ENCODE measurements at places on chromosomes 16 and 17.

- no peak for DNase-seq
Observed at GRCh38 chr17:77231076-77231871, 90.5 kb downstream of the SEC14L1 start.

- no peak for DNase-seq
Observed at GRCh38 chr16:2856061-2856670, 1.8 kb downstream of the PRSS22 start.

DNA sequence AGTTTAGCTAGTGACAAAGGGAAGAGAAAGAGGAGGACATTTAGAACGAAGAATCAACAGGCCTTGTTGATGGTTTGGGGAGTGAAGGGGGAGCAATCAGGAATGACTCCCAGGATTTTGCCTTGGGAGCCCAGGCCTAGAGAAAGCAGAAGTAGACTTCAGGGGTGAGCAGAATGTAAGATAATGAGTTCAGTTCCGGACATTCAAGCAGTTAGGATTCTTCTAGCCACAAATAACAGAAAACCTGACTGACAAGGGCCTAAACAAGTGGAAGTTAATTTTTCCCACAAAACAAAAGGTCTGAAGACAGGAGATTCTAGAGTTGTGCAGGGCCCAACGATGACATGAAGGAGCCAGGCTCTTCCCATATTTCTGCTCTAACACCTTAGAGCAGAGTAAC, 45.9 kb downstream of the SKAP1 start:
- no peak for DNase-seq

DNA sequence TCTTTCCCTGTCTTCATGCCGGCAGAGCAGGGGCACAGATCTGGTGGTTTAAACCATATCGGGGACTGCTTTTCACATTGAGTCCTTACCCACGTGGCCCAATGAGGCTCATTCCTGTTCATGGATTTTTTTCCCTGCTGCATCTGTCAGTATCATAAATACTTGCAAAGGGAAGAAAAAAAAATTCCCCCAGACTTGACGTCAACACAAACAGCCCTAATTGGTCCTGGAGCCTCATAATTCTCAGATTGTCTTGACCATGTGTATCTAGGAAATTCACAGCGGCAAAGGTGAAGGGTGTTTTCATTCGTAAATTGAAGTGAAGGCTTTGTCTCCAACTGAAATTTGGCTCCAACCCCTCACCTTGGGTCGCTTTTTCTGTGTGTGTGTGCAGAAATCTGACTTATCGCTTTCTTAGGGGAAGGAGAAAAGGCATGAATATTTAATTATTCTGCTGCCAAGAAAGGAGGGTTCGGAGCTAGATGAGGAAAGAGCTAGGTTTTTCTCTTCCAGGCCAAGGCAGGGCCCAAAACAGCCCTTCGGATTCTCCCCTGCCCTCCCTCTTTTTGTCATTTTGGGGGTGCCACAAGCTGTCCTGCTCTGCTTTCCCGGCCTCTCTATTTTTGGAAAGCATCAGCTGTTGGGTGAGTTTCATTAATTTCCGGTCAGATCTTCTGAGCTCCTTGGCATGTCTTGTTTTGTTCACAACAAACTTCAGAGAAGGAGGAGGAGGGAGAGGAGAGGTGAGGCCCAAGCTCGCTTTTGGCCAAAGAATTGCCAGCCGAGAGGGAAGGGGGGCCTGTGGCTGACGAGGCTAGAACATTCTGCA, 17.8 kb upstream of the CIBAR2 start:
- no peak for DNase-seq

- peak; percentile 88 for DNase-seq
Observed at GRCh38 chr17:40647624-40648383, at the start of gene SMARCE1. Gene SMARCE1 (minus strand): TSS chr17:40647818. CDS start chr17:40645802, 2,016 bp downstream.

GRCh38 chr17:79572136-79572925, 38.5 kb downstream of the RBFOX3 start:
- DNase-seq, result peak; percentile 64

DNA sequence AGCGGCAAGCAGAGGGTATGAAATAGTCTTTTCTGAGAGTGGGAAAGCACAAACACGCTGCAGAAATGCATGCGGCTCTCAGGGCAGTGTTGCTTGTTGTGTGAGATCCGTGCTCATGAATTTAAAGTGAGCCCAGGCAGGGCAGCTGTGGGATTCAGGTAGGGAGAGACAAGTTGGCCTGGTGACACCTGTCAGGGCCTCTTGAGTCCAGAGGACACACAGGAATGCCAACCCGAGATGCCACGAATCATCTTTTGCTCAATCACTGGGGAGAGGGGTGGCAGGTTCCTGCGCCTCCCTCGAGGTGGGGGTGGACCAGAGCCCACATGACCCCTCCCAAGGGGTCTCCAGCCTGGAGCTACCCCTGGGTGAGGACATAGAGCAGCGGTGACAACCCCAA, 211.9 kb downstream of the GSG1L start:
- DNase-seq, result no peak

DNA sequence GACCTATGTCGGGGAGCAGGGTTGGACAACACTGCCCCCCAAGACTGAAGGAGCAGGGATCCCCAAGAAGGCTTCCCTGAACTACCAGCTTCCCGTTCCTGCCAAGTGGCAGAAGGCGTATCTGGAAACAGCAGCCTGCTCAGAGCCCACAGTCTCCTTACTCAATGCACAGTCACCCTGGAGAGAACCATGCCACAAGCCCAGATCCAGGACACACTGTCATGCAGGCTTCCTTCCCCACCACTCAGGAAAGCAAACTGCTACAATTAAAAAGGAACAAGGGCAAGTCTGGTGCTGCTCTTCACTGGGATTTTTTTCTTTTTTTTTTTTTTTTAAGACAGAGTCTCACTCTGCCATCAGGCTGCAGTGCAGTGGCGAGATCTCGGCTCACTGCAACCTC, 8.2 kb downstream of the WDR45B start:
- DNase-seq, result no peak

DNA sequence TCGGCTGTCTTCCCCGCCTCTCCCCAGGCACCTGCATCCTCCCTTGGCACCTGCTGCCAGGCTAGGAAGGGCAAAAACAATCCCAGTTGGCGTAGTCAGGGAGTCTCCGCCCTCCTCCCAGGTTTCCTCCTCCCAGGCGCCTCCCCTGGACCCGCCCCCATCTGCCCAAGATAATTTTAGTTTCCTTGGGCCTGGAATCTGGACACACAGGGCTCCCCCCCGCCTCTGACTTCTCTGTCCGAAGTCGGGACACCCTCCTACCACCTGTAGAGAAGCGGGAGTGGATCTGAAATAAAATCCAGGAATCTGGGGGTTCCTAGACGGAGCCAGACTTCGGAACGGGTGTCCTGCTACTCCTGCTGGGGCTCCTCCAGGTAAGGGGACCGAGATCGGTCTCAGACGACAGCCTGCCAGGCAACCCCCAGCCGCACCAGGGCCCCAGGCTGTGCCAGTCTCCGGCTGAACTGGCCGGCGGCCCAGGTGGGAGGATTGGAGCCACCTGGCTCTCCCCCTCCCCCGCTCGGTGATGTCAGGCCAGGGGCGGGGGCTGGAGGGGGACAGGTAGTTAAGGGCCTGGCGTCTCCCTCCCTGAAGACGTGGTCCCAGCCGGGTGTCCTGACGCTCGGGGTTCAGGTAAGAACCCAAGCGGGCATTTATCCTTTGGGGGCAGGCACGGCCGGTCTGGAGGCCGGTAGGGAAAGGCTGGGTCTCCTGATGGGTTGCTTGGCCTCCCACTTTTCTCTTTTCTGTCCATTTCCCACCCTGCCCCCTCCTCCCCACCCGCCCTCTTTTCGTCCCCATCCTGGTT, at the start of gene GRB7:
Gene GRB7 (plus strand): TSS at position 179 of the 808 bp plus-strand sequence. CDS start 4,364 bp downstream, outside the sequence.
- DNase-seq, result peak; percentile 78

- no peak for DNase-seq
Observed at GRCh38 chr16:69703638-69704037, 22.7 kb downstream of the NQO1 start.

DNA sequence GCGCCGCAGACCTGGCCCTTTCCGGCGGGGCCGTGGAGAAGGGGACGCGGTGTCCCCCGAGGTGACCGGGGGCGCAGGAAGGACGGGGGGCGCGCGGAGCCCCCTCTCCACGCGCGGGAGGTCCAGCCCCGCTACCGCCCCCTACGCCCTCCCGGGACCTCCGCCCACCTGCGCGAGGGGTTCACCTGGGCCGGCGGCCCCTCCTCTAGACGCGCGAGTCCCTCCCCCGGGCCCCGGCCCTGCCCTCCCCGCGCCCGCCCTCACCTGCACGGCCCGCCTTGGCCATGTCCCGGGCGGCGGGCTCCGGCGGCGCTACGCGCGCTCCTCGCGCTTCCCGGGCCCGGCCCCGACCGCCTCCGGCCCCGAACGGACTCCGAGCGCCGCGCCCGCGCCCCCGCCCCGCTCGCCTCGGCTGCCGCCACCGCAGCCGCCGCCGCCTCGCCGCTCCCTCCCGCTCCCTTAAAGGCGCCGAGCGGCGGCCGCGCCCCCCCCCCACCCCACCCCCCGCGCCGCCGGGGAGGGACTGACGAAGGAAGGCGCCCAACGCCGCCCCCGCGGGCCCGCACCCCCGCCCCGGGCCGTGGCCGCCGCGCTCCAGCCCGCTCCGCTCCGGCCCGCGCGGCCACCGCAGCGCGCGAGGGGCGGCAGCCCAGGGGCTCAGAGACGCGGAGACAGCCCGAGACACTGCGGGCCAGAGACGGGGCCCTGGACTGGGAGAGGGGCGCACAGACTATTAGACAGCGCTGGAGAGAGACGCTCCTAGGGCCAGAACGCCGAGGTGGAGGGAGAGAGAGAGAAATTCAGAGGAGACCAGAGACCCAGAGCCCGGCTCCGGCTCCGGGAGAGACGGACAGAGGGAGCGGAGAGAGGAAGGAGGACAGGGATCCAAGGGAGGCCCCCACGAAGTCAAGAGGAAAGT, at the start of gene PITPNM3:
Gene PITPNM3 (minus strand): TSS at position 435 of the 919 bp plus-strand sequence. CDS start 149 bp downstream, at position 286.
- peak; percentile 51 for DNase-seq

DNA sequence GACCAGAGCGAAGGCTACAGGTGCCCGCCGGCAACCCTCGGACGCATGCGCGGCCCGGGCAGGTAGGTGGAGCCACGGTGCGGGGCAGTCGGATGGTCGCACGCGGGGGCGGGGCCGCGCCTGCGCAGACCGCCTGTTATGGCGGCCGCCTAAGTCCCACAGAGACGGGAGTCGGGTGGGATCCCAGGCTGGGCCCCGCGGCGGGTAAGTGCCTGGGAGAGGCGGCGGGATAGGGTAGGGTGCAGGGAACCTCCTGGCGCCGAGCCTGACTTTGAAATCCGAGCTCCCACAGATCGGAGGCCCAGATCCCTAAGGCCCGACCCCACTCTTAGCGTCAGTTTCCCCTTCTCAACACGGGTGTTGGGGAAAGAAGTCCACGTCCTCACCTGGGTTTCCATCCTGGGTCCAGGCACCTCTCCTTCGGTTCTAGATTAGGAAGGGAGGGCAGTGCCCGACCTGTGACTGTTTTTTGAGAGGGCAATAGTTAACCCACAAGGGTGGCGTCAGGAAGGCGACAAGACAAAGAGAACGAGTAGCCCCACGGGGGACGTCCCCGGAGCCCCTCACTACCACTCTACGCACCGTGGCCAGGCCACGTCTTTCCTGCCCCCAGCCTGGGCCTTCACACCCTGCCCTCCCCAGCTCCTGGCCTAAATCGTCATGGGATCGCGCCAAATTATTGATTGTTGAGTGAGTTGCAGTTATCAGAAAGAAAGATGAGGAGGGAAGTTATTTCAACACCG, at the start of gene METTL22:
Gene METTL22 (plus strand): TSS at position 127 of the 743 bp plus-strand sequence. CDS start 3,968 bp downstream, outside the sequence.
- peak; percentile 83 for DNase-seq

DNA sequence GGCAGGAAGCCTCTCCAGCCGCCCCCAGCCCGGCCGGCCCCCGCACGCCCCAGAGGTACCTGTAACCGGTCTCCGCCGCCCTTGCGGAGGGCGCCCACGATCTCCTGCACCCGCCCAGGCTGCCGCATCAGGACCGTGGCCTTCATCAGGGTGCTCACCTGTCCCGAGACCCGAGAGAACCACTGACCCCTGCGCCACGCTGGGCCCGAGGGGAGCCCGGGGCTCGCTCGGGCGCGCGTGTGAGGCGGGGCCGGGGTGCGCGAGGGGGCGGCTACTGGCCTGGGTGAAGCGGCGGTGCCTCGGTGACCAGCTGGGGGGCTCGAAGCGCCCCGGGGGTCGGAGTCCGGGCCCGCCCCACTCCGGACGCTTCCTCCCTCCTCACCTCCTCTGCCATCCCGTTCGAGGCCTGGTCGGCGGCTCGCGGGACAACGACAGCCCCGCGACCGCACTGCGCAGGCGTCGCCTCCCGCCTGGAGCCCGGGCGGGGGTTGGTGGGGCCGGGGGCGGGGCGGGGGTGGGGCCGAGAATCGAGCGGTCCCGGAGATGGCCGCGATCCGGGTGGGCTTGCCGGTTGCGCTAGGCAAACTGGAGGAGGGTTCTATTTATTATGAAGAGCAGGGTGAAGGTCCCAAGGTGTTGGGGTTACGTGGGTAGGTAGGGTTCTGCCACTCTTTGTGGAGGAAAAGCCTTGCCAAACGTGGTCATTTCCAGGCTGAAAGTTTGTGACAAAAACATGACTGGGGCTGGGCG, at the start of gene NT5C3B:
Gene NT5C3B (minus strand): TSS at position 433 of the 750 bp plus-strand sequence. CDS start 39 bp downstream, at position 394.
- peak; percentile 72 for DNase-seq

DNA sequence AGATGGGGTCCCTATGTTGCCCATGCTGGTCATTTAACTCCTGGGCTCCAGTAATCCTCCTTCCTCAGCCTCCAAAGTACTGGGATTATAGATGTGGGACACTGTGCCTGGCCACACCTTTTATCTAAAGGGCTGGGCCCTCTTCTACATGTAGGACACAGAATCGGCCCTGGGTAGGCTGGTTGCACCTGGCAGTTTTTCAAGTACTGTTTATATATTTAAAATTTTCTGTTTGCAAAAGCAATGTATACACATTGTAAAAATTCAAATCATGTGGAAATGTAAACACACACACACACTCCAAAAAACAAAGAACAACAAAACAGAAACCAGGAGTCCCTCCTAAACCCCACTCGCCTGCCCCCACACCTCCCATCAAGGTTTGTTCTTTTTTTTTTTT, 28.1 kb upstream of the SIAH1 start:
- DNase-seq, result no peak

- DNase-seq, result no peak
Observed at GRCh38 chr17:76511668-76512365, 10.6 kb upstream of the RHBDF2 start.

DNA sequence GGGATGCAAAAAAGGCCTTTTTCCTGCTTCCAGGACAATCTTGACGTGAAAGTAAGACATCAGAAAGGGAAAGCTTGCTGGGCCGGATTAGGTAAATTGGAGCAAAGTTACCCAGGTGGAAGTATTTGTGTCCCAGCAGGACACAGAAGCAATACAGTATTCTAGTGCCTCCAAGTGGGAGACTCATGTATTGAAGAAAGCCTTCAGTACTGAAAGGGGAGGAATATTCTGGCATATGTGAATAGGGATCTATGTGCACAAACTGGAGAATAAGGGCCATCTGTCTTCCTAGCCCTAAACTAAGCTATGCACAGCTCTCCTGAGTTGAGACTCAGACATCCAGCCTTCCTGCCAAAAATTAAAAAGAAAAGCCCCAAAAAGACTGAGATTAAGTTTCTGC, 327.3 kb upstream of the CDH8 start:
- DNase-seq, result no peak
